Amygdala (tissue), 56 donors: ENCODE measurements at places on chromosomes 2 and 18.
A peak's percentile ranks its signal among the peaks of the same experiment; 100 is the strongest.

GRCh38 chr18:63284827-63285733, 34.5 kb downstream of the BCL2 start:
- DNase-seq: no peak

DNA sequence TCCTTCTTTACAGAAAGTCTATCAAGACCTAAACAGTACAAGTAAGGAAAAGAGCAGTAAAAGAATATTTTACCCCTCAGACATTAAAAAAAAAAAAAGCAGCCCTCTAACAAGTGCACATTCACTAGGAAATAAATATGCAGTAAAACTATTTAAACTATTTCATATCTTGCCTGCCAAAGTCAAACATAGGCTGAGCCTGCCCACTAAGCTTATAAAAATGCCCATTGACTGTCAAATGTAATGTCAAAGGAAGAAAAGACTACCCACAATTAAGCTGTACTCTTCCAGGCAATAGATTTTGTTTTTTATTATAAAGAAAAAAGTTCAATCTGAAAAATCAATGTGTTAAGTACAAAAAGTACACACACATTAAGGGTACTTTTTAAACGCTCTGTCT, 11.8 kb downstream of the ALS2 start:
- DNase-seq: no peak

DNA sequence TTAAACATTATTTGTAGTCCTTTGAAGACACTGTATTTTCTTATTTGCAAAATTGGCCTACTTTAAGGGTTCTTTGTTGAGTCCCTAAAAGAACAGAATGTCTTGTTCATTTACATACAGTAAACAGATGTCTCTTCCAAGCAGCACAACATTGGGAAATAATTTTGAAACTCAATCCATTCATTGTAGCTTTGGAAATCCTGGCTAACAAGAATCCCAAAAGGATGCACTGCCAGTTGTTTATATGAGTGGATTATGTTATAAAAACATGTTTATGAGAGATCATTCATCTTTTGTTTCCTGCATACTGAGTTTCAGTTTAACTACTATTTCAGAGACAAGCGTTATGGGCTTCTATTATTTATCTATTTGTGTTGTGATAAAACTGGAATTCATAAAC, 499.3 kb downstream of the PID1 start:
- no peak for DNase-seq

GRCh38 chr18:10010611-10011015, 96.8 kb downstream of the VAPA start:
- DNase-seq: peak; percentile 19

GRCh38 chr18:9914584-9915290, 921 bp downstream of the VAPA start:
- peak; percentile 2 for DNase-seq

GRCh38 chr2:84900971-84901370, 4.5 kb upstream of the TMSB10 start:
- no peak for DNase-seq

DNA sequence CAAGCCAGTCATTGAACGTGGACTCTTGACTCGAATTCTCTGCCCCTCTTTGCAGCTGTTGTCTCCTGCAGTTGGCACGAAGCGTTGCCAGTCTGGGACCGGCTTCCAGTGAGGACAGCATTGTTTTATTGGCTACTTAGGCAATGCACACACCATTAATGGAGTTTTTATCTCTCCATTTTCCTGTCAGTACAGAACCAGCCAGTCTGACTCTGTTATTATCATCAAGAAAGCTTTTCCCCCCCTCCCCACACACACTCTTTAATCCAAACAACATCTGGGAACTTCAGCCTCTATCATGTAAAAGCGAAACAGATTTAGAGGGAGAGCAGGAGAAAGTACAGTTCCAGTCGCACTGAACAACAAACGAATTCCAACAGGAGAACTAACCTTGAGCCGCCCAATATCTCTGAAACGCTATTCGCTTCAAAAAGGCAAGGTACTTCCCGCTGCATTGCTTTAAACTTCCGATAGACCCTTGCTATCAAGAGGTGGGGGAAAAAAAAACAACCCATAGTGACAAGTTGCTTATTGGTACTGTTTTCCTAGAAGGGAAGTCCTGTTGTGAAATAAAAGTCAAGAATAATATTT, 38.2 kb downstream of the ACVR1 start:
- DNase-seq: peak; percentile 51

GRCh38 chr2:239365071-239365781, 35.6 kb downstream of the HDAC4 start:
- DNase-seq: no peak

DNA sequence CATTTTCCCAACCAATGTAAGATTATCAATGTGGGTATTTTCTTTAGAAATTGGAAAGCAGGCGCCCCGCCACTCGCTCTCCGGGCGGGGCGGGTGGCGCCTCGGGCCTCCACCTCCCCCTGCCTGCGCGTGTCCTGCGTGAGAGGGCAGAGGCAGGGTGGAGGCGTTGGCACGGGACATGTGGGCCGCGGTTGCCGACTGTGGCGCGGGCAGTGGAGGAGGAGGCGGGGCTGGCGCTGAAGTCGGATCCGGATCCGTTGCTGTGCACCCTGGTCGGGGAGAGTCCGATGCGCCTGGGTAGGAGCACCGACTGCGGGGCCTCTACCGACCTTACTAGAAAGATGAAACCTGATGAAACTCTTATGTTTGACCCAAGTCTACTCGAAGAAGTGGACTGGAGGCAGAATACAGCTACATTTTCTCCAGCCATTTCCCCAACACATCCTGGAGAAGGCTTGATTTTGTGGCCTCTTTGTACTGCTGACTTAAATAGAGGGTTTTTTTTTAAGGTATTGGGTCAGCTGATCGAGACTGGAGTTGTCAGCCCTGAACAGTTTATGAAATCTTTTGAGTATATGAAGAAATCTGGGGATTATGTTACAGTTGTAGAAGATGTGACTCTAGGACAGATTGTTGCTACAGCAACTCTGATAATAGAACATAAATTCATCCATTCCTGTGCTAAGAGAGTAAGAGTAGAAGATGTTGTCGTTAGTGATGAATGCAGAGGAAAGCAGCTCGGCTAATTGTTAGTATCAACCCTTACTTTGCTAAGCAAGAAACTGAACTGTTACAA, 37.9 kb downstream of the PMS1 start:
- no peak for DNase-seq
